ENCODE measurements at places on chromosomes 13 and 19.

DNA sequence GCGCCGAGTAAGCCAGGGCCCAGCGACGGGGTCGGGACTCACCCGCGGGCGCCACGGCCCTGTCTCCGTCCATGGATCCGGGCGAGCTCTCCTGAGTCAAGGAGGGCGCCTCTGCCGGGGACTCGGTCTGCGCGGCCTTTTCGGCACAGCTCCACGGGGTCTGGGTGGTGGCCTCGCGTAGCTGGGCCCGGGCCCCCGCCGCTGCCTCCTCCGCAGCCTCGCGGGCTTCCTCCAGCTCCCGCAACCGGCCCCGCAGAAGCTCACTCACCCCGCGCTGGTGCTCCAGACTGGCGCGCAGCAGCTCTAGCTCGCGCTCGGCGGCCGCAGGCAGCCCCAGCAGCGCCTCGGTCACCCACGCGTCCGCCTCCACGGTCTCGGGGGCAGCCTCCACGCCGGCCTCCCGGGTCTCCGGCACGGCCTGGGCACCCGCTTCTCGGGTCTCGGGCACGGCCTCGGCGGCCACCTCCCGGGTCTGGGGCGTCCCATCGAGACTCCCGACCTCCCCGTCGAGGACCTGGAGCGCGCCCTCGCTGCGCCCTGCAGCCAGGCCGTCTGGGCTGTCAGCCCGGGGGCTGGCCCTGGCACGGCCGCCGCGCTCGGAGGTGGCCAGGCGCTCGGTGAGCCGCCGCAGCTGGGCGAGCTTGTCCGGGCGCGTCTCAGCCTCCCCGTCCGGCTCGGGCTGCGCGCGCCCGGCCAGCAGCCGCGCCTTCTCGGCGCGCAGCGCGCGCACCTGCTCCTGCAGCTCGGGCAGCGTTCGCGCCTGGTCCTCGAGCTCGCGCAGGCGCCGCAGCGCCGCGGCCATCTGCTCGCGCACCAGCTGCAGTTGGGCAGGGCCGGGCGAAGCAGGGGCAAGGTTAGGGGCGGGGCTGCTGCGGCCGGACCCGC is 8.4 kb downstream of the KANK3 start:
- DNase-seq: no peak

DNA sequence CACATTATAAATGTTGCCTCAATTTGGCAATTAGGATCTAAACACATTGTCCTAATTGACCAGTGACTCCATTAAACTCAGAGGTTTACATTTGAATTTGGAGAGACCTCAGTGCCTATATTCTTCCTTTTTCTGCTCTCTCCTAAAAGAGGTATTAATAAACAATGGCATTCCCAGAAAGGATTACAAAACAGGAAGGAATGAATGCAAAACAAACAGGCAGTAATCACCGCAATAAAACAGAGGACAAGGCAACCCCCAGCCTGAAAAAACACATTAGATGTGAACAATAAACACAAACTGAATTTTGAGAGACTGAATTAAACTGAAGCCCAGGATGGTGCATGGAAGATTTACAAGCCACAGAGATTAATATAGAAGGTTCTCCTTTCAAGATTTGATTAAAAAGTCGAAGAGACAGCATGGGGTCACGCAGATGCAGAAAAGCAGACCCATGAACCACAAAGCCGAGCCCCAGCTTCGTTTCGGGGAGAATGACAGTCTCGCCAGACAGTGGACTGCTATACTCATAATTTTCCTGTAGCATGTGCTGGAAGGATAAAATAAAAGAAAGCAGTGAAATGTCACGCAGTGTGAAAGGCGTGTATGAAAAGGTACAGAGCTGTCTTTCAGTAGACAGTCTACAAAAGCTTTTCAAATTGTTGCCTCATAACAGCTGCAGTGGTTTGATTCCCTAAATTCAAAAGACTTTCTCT is 503.0 kb downstream of the LIG4 start:
- no peak for DNase-seq

DNA sequence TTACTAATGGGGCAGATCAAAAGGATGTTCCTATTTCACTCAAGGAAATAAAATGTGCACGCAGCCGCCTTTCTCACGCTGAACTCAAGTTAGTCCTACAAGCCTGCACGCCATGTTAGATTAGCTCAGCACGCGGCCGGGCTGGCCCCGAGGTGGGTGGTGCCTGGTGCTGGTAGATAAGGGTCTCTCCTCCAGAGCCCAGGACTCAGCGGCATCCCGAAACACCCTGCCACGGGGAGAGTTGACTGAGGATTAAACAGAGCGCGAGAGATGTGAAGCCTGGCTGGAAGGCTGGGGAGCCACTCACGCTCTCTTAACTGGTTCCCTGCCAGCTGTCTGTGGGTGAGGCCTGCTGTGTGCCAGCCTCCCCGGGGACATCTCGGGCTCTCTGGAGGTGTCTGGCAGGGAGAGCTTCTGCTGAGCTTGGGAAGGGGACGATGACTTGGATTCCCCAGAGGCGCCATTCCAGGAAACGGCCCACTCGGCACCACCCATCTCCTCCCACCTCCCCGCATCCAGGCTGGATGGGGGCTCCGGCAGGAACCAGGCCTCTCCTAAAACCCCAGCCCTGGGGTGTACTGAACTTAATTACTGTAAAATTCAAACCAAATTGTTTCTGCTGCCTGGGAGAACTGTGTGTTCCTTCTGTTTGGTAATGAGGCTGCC is 122.2 kb downstream of the KDM4B start:
- no peak for DNase-seq

DNA sequence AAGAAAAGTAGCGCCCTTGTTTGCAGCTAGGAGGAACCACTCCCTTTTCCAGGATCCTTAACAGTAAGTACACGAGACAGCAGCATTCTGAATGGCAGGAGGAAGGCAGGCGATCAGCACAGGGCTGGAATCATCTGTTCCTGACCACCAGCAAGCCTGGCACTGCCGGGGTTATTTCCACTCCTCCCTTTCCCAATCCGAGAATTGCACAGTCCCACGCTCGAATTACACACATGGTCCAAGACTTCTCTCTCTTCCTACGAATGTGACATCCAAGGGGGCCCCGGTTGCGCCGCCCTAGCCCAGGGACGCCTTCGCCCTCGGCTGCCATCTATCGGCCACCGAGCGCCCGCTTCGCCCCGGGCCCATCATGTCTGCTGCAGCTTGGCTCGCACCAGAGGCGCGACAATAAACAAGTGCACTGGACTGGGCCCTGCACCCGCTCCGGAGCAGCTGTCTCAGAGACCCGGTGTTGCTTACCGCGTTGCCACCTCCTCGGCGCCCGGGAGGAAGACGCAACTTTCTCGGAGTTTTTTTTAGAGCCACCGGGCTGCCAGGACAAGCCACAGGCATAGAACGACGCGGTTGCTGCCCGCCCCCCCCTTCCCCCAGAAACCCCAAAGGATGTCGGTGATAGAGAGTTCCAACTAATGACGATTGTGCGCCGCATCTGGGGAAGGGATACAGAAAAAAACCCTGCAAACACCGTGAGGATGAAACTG is at the start of gene SLITRK5:
SLITRK5 (plus strand) TSS at position 341 of the 722 bp plus-strand sequence. CDS start 4,018 bp downstream, outside the sequence.
- peak; percentile 48 for DNase-seq

DNA sequence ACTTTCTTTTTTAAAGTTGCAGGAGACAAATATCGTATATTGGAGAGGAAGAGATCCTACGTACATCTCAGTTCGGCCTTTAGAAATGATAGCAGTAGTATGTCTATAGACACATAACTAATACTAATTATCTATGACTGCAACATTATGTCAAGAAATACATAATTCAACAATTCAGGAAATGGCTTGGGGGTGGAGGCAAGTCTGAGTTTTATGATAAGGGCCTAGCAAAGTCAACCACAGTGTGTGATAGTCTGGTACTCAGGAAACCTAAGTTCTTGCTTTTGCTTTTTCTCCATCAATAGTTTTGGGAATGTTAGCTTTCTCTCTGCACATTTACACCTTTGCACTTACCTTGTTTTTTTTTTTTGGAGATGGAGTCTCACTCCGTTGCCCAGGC is 27.5 kb upstream of the OBI1 start:
- DNase-seq: no peak

GRCh38 chr13:97261254-97262005 is 39.3 kb downstream of the MBNL2 start:
- DNase-seq: no peak

DNA sequence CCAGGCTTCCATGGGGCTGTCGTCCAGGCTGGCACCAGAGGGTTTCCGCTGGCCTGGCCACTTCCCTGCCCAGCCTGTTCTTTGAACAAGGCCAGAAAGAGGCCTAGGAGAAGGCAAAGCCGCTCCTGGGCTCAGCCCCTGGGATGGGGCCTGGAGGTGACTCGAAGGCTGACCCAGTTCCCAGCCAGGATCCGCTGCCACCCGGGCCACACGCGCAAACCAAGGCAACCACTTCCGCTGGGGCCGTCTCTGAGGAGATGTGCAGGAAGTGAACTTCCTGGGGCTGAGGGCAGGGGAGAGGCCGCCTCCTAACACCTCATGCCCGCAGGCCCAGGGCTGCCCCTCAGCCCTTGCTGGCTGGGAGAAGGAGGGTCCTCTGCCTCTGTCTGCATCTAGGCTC is 15.2 kb downstream of the PLEKHF1 start:
- no peak for DNase-seq
